ENCODE measurements at places on chromosomes 13 and 19.

DNA sequence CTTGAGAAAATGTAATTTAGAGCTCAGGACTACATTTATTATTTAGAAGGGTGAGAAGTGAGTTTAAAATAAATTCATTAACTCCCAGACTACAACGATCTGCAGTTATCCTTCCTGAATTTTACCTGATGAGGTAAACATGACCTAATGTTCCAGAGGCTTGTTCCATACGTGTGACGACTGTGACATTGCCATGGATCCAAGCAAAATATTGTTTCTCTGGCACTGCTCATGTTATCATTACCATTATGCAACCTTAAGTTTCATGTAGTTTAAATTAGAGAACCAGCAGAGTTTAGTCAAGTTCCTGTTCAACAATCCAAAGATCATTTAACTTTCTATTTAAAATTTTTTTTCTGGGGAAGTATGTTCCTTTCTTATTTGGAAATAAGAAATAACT, 279.6 kb downstream of the KLF5 start:
- no peak for DNase-seq

- peak; percentile 15 for DNase-seq
These were observed 24.3 kb downstream of the ARL11 start for GRCh38 chr13:49652355-49653305.

- peak; percentile 17 for DNase-seq
These were observed 17.7 kb downstream of the SIAH3 start for GRCh38 chr13:45833663-45834375.

- no peak for DNase-seq
These were observed 9.9 kb downstream of the CEACAM4 start for GRCh38 chr19:41616792-41617621.

- DNase-seq: no peak
These were observed 15.4 kb upstream of the CD22 start for GRCh38 chr19:35313587-35313986.

DNA sequence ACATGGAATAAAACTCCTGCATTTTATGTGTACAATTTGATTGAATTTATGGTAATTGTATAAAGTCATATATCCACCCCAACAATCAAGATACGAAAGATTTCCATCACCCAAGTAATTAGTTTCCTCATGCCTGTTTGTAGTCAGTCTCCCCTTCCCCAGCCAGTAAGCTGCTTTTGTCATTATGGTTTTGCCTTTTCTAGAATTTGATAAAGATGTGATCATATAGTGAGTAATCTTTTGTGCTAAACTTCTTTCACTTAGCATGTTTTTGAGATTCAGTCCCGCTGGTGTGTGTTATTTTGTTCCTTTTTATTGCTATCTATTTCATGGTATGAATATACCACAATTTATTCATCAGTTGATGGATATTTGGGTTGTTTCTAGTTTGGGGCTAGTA, 16.0 kb downstream of the ITM2B start:
- DNase-seq: no peak

DNA sequence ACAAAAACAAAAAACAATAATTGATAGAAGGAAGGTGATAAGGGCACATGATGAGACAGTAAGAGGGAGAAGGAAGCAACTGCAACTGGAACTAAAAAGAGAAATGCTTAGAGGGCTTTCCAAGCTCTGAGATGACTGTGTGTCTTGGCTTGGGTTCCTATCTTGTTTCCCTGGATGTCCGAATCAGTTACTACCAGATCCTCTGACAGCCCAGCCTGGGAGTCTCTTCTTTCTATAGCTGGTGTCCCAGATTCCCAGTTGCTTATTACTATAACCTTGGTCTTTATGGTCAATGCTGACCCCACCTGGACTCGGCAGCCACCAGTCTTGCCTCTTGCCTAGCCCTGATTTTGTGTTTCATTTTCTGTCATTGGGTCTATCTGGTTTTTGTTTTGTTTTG, 116.4 kb downstream of the RFC3 start:
- no peak for DNase-seq

DNA sequence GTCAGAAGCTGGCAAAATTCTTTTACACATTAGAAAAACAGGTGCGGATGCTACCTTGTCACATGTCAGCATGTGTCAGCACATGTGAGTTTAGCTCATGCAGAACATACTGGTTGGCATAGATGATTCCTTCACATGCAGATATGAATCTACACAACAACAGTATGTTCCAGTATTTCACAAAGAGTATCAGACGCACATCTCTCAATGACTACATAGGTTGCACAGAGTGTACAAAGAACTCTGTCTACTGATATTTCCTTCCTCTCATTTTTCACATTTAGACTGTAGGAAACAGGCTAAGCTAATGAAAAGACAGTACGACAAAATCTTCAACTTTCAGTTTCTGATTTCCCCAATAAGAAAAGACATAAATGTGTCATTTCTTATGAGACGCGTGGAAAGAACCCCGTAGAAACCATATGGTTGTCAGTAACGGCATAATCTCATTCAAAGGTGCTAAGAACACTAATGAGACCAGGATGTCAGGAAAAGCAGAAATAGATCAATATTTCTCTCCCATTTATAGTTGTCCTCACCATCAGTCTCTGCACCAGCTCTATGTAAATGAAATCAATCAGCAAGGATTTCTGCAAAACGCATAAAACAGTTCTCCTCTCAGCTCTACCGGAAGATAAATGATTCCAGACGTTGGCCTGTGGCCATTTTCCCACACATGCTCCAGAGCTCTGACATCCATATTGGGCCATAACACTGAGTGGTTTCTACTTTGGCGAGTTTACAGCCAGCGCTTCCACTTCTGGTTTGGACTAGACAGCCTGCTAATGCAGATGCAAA, 81.2 kb downstream of the STARD13 start:
- peak; percentile 71 for DNase-seq

- no peak for DNase-seq
These were observed 1.3 kb downstream of the ZNF134 start for GRCh38 chr19:57615346-57615745.

- DNase-seq: no peak
These were observed 13.2 kb downstream of the GADD45B start for GRCh38 chr19:2488942-2489731.

DNA sequence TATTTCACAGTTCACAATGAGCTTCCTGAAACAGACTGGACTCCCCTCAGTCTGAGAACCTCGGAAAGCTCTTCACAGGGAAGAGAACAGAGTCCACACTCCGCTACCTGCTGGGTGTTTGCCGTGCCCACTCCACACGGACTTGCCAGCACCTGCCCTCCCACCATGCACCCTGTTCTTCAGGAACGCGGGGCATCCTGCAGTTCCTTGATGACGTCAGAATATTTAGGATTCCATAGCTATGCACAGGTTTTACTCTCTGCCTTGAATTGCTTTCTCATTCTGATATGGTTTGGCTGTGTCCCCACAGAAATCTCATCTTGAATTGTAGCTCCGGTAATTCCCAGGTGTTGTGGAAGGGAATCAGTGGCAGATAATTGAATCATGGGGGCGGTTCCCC, 74.4 kb upstream of the FARP1 start:
- no peak for DNase-seq

DNA sequence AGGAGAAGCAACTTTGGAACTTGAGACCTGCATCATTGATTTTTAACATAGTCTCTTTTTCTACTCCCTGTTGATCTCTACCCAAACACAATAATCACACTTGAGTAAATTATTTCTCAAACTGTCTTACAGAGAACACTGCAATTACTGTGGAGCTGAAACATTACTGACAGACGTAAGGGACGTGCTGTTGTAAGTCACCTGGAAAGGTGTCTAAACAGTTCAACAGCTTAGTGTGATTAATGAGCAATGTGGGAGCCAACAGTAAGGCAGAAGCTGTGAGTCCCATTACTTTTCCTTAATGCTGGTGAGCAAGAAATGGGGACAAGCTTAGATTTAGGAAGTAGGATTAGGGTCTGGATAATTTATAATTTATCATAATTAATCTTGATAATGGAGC, 265.7 kb downstream of the DLEU7 start:
- DNase-seq: no peak

- no peak for DNase-seq
These were observed 3.6 kb upstream of the A1BG start for GRCh38 chr19:58356766-58357480.

DNA sequence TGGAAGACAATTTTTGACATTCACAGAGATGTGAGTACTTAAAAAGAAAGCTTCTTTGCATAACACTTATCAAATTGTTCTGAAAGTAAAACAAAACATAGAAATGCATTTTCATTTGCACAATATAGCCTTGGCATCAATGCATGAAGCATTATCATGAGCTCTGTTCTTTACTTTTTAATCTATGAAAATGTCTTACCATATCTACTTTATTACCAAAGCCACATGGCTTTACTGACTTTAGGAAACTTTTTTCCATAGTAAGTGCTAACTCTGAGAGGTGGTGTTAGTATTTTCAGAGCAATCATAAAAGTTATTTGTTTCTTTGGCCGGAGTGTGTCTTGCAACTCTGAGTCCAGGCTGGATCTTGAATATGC, 10.5 kb downstream of the TNFRSF19 start:
- no peak for DNase-seq

- DNase-seq: no peak
These were observed 91.3 kb upstream of the C1QTNF9B start for GRCh38 chr13:23988546-23989122.

GRCh38 chr19:19211499-19212420, at the start of gene NCAN:
TSS of gene NCAN (plus strand) at chr19:19211958. CDS start at chr19:19216954, 4,996 bp downstream.
- DNase-seq: peak; percentile 21

DNA sequence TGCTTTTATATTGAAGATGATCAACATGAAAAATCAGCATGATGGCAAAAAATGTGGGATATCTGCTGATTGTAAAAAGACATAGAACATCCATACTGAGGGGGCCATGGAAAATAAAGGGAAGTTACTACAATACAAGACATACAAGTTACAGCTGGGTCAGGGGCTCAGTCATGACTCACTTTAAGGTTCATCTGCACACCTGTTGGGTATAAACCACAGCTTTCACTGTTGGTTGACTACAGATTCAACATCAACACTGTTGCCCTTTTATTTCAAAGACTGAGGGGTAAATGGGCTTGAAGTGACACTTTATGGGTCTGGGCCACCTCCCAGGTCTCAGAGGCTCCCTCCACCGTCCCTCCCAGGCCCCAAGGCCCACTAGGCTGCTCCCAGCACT, 98.1 kb upstream of the IRS2 start:
- DNase-seq: no peak

DNA sequence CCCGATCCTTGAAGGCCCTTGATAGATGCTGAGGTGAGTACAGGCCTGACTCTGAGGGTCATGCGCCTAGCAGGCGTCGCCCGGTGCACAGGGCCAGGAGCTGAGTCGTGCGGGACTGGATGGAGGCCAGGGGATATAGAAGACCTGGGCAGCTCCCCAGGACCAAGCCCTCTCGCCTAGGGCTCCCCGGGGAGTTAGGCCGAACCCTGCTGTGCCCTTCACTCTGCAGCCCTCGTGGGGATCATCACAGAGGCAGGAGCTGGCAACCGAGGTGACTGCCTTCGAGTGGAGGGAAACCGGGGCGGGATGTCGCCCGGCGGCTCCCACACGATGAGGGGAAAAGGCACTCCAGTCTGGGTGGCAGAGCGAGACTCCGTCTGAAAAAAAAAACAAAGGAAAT, 11.7 kb downstream of the CSNK1G2 start:
- DNase-seq: no peak

GRCh38 chr13:87821512-87821911, 150.3 kb downstream of the SLITRK5 start:
- DNase-seq: no peak

- DNase-seq: no peak
These were observed 9.8 kb downstream of the ECSIT start for GRCh38 chr19:11519138-11519537.

DNA sequence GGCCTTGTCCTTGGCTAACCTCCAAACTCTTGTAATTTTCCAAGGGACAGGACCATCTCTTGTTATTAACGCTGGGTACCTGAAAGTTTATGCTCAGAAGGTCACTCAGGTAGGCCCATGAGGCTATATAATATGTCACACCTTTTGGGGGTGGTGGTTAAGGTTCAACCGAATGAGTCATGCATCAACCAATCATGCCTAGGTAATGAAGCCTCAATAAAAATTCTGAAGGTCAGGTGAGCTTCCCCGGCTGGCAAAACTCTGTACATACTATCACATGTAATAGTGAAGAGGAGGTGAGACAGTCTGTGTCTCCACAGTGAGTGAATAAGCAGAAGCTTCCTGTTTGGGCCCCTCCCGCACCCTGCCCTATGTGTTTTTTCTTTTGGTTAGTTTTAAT, 424.9 kb downstream of the PCDH17 start:
- DNase-seq: no peak

GRCh38 chr13:41017159-41017558, 2.0 kb downstream of the ELF1 start:
- DNase-seq: no peak

GRCh38 chr19:16018106-16018755, 58.1 kb upstream of the TPM4 start:
- no peak for DNase-seq

DNA sequence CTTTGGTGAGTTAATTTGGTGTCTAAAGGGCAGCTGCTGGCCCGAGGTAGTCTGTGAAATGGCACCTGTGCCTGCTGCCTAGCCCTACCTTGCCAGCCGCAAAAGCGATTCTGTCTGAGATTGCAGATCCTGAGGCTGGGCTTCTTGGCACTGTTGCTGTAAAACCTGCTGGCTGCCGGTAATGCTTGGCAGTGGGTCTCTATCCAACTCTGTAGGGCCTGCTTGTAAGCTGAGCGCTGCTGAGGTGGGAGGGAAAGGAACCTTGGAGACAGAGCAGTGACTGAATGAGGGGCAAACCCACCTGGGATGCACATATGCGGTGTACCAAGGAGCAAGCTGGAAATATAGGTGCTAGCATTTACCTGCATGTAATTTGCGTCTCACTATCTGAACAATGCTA, 11.7 kb downstream of the LCP1 start:
- no peak for DNase-seq

DNA sequence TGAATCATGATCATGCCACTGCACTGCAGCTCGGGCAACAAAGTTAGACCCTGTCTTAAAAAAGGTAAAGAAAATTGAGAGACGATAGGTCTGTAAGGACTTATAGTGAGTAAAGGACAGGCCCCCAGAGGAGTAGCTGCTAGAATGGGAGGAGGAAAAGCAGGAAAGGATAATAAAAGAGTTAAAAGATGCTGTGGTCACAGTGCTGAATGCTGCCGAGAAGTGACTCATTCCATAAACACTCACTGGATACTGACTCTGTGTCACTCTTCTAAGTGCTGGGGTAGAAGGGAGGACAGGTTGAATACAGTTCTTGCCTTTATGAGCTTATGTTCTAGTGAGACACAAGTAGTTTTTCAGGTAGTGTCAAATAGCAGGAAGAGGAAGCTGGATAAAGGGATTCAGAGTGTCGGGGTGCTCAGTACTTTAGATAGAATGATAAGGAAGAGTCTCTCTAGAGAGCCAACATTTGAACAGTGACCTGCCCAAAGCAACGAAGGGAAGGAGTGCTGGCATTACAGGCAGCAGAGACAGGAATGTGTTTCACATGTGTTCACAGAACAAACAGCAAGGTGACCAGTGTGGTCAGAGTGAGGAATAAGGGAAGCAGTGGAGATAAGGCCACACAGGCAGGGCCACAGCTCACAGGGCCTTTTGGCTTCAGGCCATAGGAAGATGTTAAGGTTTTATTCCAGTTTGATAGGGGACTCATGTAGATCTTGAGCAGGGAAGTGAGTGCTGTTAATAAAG, 1240.5 kb downstream of the UQCRFS1 start:
- no peak for DNase-seq

GRCh38 chr13:27619728-27620376, 477 bp downstream of the LNX2 start:
- DNase-seq: peak; percentile 6
